ENCODE measurements at places on chromosomes 2 and 18.

DNA sequence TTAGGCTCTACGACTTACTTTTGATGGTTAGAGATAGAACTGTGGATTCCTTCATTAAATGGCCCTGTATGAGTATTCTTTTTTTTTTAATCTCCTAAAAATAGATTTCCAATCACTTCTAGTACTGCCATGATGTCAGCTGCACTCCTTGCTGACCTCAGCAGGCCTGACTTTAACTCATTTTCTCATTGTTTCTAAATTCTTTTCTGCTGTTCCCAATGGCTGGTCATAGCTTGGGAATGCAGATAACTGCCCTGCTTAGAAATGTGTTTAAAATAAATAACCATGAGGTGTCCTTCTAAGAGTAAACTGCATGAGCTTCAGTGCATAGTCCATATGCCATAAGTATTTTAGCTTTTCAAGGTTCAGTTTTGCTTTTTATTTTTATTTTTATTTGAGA, 15.7 kb downstream of the CCDC85A start:
- no peak for DNase-seq

DNA sequence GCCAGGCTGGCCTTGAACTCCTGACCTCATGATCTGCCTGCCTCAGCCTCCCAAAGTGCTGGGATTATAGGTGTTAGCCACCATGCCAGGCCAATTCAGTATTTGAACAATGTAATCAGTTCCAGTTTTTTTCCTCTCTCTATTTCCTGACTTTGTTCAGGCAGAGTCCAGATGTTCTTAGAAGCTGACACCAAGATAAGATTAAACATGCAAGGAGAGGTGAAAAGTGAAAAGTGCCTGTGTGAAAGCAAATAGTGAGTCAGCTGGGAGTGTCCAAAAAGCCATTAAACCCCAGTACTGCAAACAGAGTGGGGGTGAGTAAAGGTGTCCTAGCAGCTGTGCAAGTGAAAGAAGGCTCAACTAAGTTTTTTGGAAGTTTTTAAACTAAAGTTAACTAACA, 231.5 kb downstream of the PTH2R start:
- no peak for DNase-seq

GRCh38 chr2:220434385-220434784, 807.0 kb downstream of the SLC4A3 start:
- DNase-seq = no peak

DNA sequence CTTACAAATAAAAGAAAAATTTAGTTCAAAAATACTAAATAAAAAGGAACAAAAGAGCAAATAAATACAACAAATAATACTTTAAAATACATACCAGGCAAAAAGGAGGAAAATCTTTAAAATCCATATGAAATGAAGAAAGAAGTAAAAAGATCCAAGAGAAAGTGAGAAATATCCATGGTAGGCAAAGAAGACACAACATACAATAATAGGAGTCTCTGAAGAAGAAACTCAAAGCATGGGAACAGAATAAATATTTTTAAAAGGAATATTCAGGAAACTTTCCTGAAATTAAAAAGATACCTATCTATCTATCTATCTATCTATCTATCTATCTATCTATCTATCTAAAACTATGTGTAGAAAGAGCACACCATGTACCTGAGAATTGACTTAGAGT, 196.8 kb downstream of the TMEM247 start:
- no peak for DNase-seq

GRCh38 chr2:207274530-207275189, 108.9 kb upstream of the KLF7 start:
- no peak for DNase-seq

Measured in GOT3 (cell line).